Central memory CD4-positive, alpha-beta T cell (primary cell): ENCODE measurements at places on chromosomes 11 and 22.

DNA sequence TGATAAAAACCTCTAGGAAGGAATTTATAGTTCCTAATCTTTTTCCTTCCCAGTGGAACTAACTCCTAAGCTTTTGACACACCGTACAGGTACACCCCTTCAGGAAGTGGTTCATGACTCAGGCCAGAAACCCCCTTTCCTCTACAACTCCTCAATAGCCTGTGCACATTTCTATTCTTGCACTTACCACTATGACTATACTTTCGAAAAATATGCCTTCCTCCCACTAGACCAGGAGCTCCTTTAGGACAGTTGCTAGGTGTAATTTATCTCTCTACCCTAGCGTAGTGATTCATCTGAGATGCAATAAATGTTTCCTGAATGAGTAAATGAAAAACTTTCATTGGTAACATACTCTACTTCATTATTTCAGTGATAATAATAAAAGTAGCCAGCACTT, 14.5 kb downstream of the MAP6 start:
- DNase-seq = no peak

DNA sequence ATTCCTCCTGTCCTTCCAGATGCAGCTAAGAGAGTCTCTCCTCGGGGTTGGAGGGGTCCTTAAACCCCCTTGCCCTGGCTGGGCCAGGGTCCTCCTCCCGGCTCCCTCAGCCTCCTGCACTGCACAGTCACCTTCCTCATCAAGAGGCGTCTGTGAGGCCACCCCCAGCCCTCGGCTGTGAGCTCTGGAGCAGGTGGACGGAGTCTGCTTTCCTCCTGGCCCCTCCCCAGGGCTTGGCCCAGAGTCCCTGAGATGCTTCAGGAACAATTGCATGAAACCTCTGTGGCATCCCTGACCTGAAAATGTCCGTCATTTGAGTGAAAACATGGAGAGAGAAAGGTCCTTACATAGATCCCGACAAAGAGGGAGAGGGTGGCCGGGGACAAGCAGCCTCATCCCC, 6.7 kb upstream of the FGF3 start:
- DNase-seq = no peak

- DNase-seq = no peak
These were observed 389.1 kb downstream of the NXPE2 start for GRCh38 chr11:115067471-115067870.

DNA sequence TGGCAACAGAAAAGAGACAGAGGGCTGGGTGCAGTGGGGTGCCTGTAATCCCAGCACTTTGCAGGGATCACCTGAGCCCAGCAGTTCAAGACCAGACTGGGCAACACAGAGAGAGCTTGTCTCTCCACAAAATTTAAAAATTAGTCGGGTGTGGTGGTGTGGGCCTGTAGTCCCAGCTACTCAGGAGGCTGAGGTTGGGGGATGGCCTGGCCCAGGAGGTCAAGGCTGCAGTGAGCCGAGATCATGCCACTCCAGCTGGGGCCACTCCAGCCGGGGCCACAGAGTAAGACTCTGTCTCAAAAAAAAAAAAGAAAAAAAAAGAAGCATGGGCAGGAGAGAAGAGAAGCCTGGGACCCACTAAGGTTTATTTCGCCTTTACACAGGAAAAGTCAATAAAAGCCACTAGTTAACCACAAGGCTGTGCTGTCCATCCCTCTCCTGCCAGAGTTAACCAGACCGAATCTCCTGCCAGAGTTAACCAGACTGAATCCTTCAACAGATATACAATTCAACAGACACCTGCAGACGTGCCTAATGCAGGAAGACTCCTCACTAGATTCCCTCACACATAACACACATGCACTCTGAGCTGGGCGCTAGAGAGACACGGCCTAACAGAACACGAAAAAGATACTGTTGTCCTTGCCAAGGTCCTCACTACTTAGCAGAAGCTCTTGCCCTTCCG, 29.8 kb downstream of the MICAL3 start:
- no peak for DNase-seq

- no peak for DNase-seq
These were observed 118.1 kb downstream of the ATM start for GRCh38 chr11:108340973-108341372.

DNA sequence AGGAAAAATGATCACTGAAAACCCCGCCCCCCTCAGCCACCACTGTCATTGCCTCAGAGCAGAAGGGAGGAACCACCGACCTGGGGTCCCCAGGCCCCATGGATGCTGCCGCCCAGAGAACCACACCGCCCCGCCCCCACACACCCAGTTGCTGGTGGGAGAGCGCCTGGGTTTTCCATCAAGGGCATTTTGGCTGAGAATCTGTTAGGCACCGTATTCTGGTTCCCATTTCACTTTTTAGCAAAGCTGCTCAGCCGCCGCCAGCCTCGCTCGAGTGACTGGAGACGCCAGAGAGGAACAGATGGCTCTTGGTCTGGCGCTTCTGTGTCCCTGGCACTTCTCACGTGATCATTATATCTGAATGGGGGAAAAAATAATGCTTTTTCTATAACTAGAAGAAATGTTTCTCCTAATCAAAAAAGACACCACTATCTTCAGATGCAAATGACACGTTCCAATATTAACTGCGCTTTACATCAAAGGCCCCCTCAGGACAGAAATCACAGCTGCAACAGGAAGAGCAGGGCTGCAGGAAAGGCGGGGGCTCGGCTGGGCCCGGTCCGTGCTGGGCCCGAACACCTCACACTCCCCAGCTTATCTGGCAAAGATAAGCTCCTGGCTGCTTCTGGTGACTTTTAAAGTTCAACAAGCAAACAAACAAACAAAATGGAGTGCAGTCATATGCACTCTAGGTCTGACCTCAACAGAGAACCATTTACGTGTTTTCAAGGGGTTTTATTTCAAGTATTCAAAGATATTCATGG, 149.8 kb downstream of the MPPED1 start:
- no peak for DNase-seq

DNA sequence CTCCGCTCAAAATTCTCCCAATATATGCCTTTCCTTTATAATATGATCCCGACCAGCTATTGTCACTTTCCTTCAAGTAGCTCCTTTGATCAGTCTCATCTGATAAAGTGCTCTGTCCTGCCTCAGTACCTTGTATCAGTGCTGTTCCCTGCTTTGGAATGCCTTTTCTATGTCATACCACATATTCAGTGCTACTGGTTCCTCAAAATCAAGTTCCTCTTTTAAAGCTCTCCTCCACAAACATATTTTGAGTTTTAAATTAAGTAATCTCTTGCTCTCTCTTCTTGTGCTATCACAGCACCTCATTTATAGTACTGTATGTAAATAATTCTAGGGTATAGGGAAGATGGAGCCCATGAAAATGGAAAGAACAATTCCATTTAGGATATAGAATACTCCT, 137.1 kb upstream of the CTSC start:
- no peak for DNase-seq

- DNase-seq = no peak
These were observed 17.5 kb downstream of the CDC45 start for GRCh38 chr22:19497245-19497644.

DNA sequence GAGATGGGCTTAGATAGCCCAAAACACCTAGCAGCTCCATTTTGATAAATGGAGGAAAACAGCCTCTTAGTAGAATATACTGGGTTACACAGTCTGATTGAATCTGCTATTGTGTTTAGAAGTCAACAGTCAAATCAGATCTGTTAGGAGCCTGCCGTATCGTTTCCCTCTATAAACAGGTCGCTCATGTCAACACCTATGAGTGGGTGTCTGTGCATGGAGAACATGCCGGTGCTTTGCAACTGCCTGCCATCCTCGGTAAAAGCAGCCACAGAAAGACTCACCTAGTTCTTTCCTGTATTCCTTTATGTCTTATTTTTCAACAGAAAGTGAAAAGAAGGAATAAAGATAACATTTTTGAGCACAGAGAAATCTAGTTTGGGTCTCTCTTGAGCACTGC, 99.4 kb downstream of the ETS1 start:
- no peak for DNase-seq

- no peak for DNase-seq
These were observed 112.0 kb downstream of the SHANK2 start for GRCh38 chr11:71140206-71140919.

GRCh38 chr22:39185601-39186012, 33.1 kb upstream of the CBX7 start:
- DNase-seq = no peak

GRCh38 chr11:120964857-120965256, 59.0 kb upstream of the TBCEL start:
- no peak for DNase-seq

GRCh38 chr11:88102598-88102934, 72.7 kb downstream of the RAB38 start:
- DNase-seq = no peak

- no peak for DNase-seq
These were observed 7.2 kb downstream of the CHKA start for GRCh38 chr11:68113986-68114385.
